Kidney capillary endothelial cell (primary cell): ENCODE measurements at places on chromosomes 12 and 14.

GRCh38 chr12:112524676-112525425 lies 106.1 kb downstream of the PTPN11 start:
- DNase-seq, result no peak

- no peak for DNase-seq
Observed at GRCh38 chr12:52251367-52252051, 18.5 kb downstream of the KRT7 start.

GRCh38 chr12:11868027-11868426 lies 202.7 kb upstream of the BCL2L14 start:
- DNase-seq, result no peak

- peak; percentile 38 for DNase-seq
Observed at GRCh38 chr14:89616852-89617341, 199.9 kb upstream of the FOXN3 start.

DNA sequence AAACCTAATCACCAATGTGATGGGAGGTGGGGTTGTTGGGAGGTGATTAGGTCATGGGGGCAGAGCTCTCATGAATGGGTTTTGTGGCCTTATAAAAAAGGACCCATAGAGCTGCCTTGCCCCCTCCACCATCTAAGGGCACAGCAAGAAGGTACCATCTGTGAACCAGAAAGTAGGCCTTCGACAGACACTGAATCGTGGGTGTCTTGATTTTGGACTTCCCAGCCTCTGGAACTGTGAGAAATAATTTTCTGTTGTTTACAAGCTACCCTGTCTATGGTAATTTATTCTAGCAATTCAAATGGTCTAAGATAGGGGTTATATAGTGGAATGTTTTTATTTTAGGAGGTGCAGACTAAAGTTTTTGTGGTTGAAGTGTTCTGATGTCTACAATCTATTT lies 7.9 kb upstream of the SLC10A1 start:
- DNase-seq, result no peak

GRCh38 chr12:50222275-50222783 lies 55.2 kb upstream of the CERS5 start:
- peak; percentile 75 for DNase-seq

GRCh38 chr14:59925797-59926196 lies 5.9 kb downstream of the LRRC9 start:
- DNase-seq, result no peak

DNA sequence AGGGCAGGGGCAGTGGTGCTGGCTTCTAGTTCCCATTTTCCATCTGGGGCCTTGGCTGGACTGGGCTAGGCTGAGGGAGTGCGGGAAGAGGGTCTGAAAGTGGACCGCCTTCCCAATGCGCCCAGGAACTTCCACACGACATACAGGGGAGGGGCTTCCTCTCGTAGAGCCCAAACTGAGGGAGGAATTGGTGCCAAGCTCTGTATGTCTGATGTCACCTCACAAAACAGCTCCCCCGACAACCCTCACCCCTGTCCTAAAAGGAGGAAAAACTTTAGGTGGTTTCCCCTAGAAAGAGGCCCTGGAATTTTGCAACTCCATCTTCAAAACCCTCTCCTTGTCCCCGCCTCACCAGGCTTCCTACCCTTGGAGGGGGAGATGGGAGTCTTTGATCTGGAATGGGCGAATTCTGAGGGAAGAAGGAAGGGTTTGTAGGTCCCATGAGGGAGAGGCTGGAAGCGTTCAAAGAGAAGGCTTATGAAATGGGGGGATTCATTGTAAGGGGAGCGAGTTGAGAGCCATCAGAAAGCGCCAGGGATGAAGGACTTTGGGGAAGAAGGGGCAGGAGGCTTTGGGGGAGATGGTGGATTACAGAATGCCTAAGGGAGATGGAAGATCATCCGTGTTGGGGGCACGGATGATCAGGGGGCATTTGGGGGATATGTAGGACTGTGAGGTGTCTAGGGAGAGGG lies 844 bp downstream of the GLTP start:
- DNase-seq, result no peak

DNA sequence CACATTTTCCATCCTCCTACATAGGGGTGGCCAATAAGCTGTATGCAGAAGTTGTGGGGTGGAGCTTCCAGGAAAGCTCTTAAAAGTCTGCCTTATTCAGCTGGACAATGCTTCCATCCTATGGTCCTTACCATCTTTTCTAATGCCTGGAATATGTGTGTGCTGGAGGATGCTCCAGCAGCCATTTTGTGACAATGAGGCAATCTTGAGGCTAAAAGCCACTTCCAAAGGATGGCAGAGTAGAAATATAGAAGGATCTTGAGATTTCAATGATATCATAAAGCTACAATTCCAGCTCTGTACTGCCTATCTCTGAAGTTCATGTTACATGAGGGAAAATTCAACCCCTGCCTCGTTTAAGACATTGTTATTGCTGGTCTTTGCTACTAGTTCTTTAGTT lies 95.7 kb downstream of the APAF1 start:
- DNase-seq, result no peak

DNA sequence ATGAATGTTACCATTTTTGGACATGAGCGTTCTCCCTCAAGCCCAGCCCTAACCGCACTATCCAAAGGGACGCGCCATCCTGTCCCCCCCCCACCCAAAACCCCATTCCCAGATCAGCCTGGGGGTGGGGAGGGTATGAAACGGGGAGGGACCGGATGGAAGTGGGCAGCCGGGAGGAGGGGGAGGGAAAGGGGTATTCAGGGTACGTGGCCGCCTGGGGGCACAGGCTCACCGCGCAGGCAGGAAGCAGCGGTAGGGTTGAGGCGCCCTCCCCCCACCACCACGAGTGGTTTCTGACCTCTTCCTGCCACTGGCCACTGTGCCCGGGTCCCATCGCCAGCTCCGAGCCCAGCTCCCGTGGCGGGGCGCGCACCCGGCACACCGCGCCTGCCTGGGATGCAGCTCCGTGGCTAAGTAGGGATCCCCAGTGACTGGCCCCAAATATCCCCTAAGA lies 1.4 kb downstream of the ACTN1 start:
- DNase-seq, result peak; percentile 65

- peak; percentile 16 for DNase-seq
Observed at GRCh38 chr14:71050227-71050823, 143.1 kb downstream of the PCNX1 start.

GRCh38 chr12:130619385-130620001 lies 96.6 kb downstream of the RIMBP2 start:
- DNase-seq, result no peak

GRCh38 chr12:104653730-104654664 lies 197.2 kb downstream of the CHST11 start:
- no peak for DNase-seq

- no peak for DNase-seq
Observed at GRCh38 chr12:132623072-132623869, 4.7 kb downstream of the P2RX2 start.

DNA sequence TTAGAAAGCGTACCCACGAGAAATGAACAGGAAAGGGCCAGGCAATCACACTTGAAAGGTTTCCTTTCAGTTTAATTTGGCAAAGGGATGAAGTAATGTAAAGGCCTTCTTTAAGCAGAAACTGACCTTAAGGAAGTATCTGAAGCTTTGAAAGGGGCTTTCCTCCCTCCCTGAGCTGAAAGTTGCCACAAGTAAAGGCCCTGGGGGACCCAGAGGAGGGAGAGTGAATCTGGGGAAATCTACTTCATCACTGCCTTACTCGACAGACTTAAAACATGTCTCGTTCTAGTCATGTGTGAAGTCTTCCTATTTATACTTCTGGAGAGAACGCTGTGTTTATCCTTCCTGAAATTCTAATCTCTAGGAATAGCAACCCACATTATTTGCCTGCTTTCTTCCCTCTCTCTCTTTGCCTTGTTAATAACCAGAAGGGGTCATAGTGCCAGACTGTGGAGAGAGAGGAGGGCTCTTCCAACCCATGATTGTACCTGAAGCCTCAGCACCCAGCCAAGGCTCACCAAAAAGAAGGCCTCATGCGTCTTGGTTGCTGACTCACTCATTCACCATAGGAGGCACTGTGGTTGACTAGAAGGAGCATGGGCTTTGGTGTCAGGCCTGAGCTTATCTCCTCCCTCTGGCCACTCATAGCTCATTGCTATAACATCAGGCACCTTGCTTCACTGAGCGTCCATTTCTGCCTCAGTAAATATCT lies 10.2 kb upstream of the GPX2 start:
- DNase-seq, result no peak

DNA sequence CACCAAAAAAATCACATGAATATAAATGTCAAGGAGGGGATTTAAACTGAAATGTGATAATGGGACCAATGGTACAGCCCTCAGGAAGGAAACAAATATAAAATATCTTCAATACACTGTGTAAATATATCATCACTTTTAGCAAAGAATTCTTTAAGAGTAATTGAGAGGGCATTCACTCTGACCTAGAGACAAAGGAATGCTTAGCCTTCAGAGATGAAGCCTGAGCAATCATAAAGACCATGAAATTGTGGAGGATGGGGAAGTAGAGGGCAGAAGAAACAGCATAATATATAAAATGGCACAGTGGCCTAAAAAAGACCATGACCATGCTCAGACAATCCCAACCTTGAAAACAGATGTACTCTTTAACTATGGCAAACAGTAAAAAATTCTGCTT lies 20.4 kb downstream of the YAF2 start:
- peak; percentile 5 for DNase-seq

GRCh38 chr12:124388679-124389137 lies 93.8 kb downstream of the RFLNA start:
- peak; percentile 44 for DNase-seq

GRCh38 chr12:59444932-59445331 lies 150.9 kb upstream of the SLC16A7 start:
- DNase-seq, result no peak

- no peak for DNase-seq
Observed at GRCh38 chr14:73230051-73230450, 7.3 kb upstream of the PAPLN start.

DNA sequence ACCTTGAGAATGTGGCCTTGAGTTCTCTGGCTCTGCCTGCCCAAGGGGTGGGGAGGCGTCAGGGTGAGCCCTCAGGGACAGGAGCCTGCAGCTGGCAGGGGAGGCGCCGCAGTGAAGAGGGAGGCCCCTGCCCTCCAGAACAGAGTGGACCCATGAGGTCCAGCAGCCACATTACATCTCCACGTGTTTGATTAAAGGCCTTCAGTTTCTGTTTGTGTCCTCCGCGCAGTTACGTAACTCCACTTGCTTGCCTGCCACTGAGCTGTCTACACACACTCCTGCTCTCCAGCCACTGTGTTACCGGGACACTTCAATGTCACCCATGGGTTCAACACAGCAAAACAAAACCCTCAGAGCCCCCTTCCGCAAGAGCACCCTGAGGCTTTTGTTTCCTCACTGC lies 70.4 kb downstream of the CHGA start:
- DNase-seq, result no peak

DNA sequence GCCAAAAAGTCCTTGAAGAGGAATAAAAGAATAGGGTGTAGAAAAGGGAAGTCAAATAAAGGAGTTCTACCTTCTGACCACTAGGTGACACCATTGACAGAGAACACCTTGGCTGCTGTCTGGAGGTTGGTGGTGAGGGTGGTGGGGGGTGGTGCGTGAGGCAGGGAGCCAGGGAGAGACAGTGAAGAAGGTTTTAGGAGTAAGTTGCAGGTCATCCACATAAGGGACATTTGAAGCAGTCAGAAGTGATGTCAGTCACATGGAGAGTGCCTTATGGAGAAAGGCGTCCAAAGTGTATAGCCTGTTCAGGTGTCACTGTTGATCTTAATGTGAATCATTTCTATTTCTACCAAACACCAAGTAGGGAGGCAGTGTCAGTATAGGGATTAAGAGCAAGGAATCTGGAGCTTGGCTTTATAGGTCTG lies 279.3 kb upstream of the DDHD1 start:
- peak; percentile 10 for DNase-seq

GRCh38 chr12:39616251-39616650 lies 3.4 kb downstream of the ABCD2 start:
- DNase-seq, result no peak

DNA sequence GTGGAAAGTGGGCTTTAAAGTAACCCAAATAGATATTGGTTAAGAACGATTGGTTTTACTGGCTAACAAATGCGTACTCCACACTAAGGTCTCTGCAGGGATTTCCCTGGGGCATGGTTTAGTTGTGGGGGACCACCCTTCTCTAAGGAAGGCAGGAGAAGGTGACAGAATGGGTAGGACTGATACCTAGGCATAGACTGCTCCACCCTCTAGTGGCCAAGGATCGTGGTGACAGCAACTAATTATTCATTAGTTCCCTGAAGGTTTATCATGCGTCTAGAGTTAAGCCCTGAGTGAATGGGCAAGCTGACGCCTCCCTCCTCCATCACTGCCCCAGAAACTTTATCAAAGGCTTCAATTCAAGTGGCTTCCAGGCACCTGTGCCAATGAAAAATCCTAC lies 9.1 kb downstream of the FAM181A start:
- DNase-seq, result peak; percentile 24

DNA sequence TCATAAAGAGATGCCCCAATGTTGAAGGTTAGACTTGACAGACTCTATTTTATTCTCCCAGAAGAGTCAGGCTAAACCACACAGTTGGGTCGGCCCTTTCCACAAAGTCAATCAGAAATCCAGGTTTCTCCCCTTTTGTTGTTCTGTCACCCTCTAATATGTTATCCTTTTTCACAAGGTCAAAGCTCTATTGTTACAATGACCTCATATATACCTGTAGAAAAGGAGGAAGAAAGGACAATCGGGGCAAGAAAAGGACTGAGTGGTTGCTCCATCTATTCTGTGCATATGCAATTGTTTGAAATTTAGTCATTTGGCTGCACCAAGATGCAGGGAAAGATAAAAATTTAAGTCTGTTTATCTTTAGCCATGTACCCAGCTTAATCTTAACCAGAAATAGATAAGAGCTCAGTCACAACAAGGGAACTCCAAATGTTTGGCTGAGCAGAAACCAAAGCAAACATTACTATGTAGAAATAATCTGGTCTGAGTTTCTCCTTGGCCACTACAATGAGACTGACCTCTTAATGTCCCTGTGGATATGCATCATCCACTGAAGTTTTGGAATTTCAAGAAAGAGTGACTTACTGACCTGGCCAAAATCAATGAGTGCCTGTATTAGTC lies 503.7 kb downstream of the GALC start:
- no peak for DNase-seq

DNA sequence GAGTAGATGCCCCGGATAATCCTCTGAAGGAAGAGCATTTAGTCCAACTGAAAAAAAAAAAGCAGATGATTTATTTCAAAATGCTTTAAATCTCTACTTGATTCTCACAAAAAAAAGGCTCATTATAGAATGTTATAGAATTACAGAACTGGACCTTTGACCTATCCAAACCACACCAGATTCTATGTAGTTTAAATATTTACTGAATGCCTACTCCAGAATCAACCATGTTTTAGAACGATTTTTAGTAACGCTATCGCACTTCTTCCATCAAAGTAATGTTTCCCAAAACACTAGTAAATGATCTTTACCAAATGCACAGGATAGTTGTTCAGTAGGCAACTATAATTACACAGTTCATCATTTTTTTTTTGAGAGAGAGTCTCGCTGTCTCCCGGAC lies 2.6 kb downstream of the RPS29 start:
- no peak for DNase-seq

GRCh38 chr12:38954238-38954873 lies 49.0 kb upstream of the CPNE8 start:
- DNase-seq, result no peak
